ENCODE measurements at places on chromosomes 2 and 18.

DNA sequence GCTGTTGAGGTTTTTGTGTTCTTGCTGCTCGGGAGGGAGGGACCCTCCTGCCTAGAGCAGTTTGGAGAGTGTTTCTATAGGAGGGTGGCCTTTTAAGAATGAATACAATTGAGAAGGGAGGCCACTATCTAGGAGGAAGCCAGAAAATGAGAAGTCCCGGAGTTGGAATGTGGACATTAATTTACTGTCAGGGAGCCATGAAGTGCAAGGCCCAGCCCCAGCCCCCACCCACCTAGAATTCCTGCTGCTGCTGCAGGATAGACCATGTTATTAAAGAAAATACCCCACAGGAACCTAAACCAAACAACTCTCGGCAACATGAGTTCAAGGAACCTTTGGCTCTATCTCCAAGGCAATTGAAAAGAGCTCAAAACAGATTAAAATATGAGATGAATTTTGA, 46.0 kb downstream of the ZBTB7C start:
- no peak for DNase-seq

- no peak for DNase-seq
These were observed 921 bp downstream of the RPE start for GRCh38 chr2:210003359-210003758.

DNA sequence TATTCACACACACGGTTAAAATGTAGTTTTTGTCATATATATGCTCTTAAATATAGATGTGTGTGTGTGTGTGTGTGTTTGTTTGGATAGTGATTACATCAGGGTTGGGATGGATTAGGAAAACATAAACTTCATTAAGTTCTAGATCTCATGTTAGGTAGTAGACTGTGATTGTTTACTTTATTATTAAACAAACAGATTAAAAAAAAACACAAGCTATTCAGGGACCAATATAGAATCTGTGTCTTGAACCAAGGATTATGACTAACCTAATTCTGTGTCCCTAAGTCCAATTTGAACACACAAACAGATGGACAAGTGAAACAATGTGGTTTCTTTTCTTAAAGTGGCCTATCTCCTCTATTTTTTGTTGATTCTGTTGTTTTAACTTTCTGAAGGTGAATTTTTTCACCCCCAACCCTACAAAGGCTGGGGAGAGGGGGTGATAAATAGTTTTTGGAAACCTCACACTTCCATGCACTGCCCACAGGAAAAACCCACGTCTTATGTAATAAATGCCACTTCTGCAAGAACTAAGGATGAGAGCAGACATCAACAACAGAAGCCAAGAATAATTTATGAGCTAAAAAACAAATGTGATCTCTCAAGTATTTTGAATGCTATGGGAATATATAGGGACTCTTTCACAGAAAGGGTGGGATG, 40.7 kb downstream of the IL1R2 start:
- DNase-seq, result no peak

DNA sequence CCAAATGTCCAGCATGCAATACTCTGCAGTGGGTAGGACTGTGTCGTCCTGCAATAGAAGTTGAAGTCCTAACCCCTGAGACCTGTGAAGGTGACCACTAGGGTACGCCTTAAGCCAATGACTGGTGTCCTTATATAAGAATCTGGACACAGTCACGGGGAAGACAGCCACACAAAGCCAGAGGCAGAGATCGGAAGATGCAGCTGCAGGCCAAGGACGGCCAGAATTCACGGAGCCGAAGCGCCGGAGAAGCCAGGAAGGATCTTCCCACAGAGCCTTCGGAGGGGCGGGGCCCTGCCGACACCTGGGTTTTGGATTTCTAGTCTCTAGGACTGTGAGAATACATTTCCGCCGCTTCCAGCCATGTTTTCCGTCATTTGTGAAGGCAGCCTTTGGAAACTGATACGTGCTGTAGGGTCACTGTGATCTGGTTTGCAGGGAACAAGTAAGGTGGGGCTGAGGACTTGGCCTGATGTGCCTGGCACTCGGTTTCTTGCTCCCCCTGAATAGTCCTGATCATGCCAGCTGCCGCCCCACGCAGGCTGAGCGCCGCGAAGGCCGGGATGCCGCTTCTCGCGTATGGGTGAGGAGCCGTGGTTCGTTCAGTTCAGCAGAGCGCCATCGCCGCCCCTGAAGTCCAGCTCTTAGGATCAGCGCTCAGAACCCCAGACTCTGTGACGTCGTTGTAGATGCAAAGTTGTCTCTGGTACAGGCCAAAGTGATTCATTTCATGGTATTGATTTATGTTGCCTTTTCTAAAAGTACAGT, 38.7 kb downstream of the PTGR3 start:
- no peak for DNase-seq

- no peak for DNase-seq
These were observed at the start of gene MGAT5 for GRCh38 chr2:134253804-134254203. TSS of gene MGAT5 (plus strand) at chr2:134254072. CDS start at chr2:134254404, 332 bp downstream.

DNA sequence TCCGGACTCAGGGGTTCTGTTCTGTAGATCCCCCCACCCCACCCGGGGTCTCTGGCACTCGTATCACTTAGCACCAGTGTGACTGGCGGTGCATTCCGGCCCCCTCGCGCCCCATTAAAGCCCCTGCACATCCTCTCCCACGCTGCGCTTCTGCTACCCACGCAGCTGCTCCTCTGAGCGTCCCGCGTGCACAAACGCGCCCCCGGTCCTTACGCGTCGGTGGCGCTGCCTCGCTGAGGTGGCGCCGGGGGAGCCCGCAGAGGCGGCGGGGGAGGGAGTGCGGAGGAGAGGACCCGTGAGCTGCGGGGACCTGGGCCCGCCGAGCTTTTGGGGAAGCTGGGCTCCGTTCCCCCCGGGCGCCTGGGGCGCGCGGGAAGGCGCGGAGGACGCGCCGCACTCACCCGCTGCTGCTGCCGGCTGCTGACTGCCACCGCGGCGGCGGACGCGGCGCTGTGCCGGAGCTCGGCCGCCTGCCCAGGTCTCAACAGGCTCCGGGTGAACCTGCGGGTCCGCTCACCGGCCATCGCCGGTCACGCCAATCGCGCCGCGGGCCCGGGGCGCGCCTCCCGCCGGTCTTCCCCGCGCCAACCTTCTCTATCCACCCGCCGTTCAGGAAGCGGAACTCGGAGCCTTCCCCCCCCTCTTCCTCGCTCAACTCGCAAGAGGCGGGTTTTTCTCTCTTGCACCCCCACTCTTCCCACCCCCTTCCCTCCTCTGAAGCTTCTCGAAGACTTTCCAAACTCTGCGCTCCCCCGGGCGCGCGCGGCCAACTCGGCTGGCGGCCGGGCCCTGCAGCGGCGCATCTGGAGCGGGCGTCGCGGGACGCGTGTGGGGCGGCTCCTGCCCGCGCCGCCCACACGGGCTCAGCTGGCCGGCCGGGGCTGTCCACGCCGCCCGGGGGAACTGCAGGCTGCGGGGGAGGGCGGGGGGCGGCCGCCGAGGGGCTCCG, at the start of gene DOCK10:
Gene DOCK10 (minus strand): TSS at position 618 of the 949 bp plus-strand sequence. CDS start 94 bp downstream, at position 524.
- peak; percentile 56 for DNase-seq

DNA sequence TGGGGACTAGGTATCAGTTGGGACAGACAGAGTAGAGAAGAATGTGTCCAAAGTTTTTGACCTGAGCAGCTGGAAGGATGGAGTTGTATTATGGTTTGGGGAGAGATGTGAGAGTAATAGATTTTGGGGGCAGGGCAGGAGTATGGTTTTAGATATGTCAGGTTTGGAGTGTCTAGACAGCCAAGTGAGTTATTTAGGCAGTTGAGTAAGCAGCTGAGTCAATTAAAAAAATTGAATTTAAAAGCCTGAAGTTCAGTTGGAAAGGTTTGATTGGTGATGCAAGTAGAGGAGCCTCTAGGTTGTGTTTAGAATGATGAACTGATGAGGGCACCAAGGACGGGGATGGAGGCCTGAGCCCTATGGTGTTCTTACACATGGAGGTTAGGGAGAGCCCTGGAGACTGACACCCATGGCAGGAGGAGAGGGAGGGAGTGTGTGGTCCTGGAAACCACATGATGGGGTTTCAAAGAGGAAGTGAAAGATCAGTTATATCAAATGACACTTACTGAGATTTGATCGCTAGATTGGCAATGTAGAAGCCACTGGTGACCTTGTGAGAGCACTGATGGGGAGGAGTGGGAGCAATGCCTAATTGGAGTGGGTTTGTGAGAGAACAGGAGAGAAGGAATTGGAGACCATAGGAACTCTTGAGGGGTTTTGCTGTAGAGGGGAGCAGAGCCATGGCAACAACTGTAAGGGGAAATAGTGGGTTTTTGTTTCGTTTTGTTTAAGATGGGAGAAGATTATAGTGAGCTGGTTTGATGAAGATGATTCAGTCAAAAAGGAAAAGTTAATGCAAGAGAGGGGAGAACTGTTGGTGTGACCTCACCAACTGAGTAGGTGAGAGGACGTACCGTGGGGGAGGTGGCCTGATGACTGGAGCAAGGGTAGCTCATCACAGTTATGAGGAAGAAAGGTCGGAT, 10.3 kb downstream of the ITGA6 start:
- peak; percentile 49 for DNase-seq

DNA sequence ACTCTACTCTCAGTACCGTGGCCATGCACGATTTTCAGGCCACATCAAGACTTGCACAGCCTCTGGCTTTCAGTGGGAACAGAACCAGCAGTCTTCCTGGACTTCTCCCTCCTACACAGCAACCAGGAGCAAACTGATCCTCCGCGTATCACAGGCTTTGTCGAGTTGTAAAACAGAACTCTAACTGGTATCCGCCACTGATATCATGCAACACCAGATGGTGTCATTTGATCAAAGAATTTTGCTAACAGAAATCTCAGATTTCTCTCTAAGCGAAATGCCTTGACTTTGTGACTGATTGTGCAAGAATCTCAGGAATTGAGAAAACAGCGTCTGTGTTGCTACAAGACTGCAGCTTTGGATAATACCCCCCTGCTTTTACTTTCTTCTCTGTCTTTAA, 85.7 kb downstream of the COPS8 start:
- DNase-seq, result no peak

- no peak for DNase-seq
These were observed 304.8 kb downstream of the CPS1 start for GRCh38 chr2:210861038-210861665.
